ENCODE measurements at places on chromosomes 7 and 10.

- DNase-seq, result no peak
Measured at GRCh38 chr7:69708857-69709256, 110.6 kb downstream of the AUTS2 start.

- DNase-seq, result no peak
Measured at GRCh38 chr7:131511774-131512535, 44.5 kb downstream of the PODXL start.

- DNase-seq, result no peak
Measured at GRCh38 chr10:65531545-65531944, 1394.3 kb upstream of the LRRTM3 start.

DNA sequence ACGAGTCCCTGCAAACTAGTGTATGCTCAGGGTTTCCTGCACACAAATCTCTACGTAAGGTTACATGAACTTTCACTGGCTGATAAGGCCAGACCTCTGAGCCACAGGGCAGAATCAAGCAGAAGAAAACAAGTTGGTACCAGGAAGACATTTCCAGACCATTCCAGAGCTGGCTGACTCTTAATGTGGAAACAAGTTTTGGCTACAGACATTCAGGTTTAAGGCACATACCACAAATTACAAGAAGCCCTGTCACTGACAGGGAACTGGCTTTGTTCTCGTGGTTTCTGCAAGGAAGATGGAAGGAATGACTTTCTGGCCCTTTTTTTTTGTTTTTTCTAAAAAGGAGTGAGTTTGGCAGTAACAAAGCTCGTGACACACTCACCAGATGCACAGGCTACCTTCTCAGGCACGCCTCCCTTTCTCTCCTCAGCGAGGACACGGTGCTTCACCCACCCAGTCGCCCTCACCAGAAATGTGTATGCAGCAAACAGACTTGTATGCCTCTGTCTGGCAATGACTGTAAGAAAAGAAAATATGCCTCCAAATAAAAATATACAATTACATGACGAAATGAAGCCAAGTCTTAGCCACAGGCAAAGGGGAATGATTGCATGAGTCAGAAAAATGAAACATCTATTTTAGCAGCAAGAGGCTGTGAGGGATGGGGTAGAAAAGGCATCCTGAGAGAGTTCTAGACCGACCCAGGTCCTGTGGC, 22.6 kb downstream of the PLAC9 start:
- no peak for DNase-seq

- no peak for DNase-seq
Measured at GRCh38 chr7:20793694-20794394, 7.2 kb upstream of the SP8 start.

Measured in CD4-positive, alpha-beta T cell (primary cell).